ENCODE measurements at places on chromosomes 3 and 15.

DNA sequence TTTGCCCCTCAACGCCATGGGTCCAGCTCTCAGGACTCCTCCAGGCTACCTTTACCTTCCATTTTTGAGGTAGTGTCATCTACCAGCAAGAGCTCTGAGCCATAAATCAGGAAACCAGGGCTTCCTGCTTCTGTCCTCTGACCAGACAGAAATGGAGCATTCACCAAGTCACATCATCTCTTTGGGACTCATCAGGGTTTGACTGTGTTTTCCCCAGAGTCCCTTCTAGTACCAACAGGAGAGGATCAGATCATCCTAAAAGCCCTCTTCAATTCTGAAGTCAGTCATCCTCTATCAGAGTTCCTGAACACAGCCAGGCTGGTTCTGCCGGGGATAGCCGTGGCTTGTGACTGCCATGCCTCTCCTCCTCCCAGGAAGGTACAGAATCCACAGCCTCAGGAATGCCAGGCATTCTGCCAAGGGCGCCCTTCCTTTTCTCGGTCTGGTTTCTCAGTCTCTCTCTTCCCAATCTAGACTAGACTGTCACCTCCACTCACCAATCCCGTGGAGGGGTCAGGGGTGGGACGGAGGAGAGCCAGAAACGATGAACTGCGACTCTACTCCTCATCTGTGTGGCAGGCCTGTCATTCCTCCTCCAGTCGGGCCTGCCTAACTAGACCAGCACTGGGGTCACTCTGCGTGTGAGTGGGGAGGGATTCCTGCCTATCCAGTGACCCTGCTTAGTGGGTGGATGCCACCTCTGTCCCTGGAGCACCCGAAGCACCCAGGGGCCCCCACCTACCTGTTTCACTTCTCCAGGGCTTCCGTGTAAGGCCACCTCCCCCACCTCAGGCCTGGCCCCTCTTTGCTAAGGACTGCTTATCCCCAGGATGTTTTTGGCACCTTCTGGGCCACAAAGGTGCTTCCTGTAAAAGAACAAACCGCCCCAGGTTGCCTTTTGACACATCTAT lies 30.9 kb downstream of the CCNL1 start:
- DNase-seq = no peak

DNA sequence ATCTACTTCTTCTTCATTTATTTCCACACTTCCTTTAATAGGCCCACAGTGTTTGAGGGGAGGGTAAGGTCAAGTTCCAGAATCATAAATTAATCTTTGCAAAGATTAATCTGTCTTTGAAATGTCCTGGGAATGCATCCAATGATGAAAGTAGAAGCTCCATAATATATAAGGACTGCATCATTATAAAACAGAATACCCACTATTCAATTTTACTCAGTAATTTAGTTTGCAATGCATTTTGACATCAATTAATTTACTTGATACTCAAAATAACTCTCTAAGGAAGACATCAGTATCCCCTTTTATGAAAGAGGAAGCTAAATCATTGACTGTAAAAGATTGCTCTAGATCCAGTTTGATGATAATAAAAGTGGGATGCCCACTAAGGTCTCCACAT lies 777.2 kb downstream of the GRM7 start:
- DNase-seq = no peak

DNA sequence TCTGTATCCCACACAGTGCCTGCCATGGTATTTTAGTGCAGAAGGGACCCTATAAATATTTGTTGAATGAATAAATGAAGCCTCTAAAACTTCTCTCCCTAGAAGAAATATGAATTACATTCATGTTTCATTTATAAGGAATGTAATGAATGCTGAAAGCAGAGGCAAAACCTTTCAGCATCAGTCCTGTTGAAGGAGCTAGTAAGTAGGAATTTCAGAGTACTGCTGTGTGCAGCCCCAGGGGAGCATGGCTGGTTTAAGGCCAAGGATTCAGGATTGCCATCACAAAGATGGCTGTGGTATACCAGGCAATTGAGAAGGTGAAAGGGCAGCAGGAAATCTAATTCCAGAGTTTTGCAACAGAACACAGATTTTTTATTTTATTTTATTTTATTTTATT lies 1131.4 kb downstream of the IGSF11 start:
- no peak for DNase-seq

- DNase-seq = no peak
Observed at GRCh38 chr3:196150481-196150880, 60.7 kb downstream of the ZDHHC19 start.

DNA sequence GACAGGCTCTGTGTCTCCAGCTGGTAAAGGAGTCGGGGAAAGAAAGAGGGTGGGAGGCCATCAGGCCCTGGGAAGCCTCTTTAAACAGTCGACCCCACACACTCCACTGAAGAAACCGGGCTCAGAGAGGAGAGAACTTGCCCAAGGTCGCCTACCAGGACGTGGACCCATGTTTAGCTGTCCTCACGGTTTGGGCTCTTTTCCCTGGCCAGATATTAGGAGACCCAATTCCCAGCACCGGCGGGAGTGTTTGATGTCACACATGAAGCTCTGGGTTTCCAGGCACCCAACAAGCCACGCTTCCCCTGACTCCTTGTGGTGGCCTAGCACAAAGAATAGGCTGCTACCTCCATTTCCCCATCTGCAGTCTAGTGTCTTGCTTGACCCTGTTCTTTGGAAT lies 52.2 kb upstream of the GRIP2 start:
- DNase-seq = no peak

- DNase-seq = no peak
Observed at GRCh38 chr3:189235214-189235613, 63.4 kb downstream of the TPRG1 start.

GRCh38 chr3:46127503-46127902 lies 80.6 kb downstream of the CCR1 start:
- no peak for DNase-seq

DNA sequence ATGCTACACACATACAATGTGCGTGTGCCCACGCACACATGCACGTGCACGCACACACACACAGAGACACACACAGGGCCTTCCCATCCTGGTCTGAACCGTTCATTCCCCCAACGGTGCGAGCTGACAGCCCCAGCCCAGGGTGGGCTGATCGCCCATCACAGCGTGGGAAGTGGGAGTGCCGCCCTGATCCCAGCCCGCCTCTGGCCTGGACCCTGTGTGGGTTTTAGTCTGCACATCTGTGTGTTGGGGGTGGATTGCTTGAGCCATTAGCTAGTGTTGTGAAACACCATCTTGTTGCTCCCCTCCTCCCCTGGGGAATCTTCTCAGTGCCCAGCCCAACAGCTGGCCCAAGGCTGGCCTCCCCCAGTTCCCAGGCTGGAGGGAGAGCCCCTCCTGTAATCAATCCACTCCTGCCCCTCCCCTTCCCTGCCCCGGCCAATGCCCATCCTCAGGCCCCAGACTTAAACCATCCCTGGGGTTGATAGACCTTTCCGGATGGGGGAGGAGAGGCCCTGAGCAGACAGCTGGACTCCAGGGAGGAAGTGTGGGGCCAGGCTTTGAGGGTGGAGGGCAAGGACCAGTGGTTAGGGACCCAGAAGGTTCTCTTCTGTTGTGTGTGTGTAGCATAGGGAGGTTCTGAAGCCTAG lies 8.3 kb downstream of the SEMA3G start:
- peak; percentile 39 for DNase-seq

DNA sequence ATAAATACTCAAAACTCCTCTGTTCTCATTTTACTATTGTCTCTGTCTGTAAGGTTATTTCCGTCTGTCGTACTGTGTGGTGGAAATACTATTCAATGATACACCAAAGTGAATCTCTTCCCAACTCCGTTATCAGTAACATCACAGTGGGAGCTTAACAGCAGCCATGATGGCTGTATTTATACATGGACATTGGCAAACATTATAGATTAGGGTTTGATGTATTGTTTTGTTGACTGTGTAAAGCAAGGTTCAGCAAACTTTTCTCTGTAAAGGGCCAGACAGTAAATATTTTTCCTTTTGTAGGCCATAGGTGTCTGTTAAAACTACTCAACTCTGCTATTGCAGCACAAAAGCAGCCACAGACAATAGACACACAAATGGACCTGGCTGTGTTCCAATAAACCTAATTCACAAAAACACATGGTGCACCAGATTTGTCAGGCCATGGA lies 23.2 kb downstream of the LIPC start:
- DNase-seq = no peak

DNA sequence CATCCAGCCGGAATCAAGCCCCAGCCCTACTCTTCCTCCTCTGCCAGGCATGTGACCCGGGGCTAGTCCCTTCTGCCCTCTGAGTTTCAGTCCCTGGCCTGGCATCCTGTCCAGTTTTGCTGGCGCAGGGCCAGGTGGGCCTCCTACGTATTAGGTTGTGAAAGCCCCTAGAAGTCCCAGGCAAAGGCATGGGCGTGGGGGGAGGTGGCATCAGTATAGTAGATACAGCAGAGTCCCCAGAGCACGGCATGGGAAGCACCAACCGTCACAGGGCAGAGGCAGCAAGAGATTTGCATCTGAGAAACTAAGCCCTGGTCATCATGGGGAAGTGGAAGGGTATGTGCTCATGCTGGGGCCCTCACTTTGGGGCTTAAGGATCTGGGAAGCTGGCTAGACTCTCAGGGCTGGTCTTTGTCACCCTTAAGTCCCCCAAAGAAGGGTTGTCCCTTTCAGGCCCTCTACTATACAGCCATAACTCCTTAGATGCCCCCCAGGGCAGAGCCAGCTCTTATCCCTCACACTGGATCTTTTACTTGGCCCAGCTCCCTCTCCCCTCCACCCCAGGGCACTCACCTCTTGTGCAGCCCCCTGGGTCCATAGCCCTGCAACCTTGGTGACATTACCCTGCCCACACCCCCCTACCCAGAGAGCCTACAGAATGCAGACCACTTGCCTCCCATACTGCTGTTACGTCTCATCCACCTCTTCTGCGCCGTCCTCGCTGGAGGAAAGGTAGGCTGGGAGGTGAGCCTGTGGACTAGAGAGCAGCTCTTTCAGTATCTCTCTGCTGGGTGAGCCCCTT lies 11.3 kb downstream of the NBEAL2 start:
- DNase-seq = no peak

- DNase-seq = no peak
Observed at GRCh38 chr3:112017091-112017490, 17.4 kb upstream of the TMPRSS7 start.

- DNase-seq = no peak
Observed at GRCh38 chr15:94348084-94348483, 116.7 kb downstream of the MCTP2 start.

DNA sequence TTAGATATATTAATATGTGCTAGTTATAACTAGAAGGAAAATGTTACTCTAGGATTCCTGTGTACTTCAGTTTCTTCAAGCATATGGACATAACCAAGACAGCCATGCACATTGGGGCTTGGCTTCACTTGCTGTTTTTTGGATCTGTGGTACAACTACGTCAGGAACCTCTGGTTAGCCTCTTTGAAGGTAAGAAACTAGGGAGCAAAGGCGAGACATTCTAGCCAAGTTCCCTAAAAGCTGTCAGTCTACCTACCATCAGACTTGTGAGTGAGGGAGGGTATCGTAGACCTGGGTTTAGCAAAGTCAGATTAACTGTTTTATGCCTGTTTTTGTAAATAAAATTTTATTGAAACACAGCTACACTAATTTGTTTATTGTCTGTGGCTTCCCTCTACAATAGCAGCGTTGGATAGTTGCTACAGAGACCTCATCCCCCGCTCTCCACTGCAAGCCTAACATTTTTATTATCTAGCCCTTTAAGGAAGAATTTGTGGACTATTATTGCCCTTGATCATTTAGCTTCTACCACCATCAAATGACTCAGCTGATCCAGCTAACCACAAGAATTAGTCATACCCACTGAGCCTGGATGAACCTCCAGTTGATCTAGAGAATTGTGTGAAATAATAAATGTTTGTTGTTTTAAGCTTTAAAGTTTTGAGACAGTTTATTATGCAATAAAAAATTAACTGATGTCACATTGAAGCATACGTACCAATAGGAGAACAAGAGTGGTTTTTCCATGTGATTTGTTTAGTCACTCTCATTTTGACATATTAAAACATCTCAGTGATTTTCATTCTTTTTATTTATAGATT lies 58.1 kb downstream of the RSRC1 start:
- DNase-seq = no peak

DNA sequence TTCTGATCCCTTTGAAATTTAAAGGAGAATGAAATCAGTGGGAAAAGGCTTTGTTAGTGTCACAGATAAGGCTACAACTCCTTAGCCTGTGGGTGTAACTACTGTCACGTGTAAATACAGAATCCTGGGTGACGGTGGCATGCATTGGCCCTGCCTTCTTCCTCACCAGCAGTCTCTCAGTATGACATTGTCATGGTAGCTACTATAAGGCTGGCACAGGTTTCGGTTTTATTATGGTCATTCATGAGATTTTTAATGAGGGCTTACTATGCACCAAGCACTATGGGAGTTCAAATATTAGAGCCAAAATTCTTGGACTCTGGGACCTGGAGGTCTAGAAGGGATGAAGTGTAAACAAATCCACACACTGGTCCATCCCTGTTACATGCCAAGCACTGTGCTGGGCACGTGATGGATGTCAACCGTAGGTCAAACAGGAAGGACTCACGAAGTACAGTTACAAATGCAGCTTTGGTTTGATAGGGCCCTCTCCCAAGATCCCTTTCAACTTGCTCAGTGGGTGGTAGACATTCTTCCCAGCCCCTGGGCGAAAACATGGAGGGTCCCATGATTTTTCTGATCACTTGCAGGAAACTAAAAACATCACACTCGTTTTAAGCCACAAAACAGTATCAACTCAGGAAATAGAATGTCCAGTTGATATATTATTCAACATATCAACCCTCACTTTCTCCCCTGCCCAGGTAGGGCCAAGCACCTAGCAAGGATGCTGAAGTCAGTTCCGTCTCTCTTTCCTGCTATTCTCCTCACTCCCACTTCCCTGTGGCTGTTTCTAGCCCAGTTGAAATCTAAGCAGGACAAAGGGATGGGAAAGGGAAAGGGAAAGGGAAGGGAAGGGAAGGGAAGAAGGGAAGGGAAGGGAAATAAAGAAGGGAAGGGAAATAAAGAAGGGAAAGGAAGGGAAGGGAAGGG lies 25.3 kb downstream of the BFSP2 start:
- no peak for DNase-seq

GRCh38 chr3:128701342-128702212 lies 24.4 kb upstream of the RAB7A start:
- DNase-seq = no peak

GRCh38 chr3:126491221-126492013 lies 15.7 kb upstream of the ZXDC start:
- DNase-seq = no peak

DNA sequence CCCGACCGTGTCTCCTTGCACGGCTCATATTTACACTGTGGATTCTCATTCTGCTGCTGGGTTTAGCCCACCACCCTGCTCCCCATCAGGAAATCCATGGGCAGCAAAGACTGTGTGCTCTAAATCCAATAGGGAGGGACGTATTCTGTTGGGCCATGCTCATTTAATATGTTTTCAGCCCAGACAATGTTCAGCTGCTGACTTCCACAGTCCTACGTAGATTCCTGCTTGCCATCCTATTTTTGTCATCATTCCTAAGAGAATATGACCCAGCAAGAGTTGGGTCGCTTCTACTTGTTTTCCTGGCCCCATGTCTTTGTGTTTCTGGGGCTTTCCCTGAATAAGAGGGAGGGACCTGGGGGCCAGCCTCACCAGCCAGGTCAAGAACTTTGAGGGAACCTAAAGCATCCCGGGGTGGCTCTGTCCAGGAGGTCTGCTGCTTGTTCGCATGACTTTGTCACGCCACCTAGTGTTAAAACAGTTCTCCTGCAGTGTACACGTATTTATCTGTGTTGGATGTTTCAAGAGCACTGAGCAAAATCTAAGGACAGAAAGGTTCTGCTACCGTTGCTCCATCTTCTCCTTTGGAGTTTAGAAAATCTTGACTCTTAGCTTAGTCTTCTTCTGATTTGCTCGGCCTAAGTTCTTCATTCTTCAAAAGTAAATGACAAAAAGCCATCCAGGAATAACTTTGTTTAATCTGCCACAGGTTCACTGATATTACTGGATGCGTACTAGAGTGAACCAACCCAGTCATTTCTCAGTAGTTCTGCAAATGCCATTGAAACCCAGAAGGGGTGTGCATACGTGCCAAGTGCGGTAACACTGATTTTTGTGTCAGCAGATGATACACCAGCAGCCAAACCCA lies 79.8 kb upstream of the NR2E3 start:
- DNase-seq = no peak

Data from ecto neural progenitor cell (in vitro differentiated cells).